H1 (cell line): ENCODE measurements at places on chromosomes 1 and 21. TPM values are rescaled to one million over a fixed set of nuclear protein-coding genes. Genes with fewer than 3 reads are reported as not detected.

Gene NPR1
- 11.1 and 13.2 TPM in 2 replicates for total RNA-seq

Gene UTS2
- not detected in 2 replicates for total RNA-seq

Gene ATAD3B
- 63.0 and 64.4 TPM in 2 replicates for total RNA-seq

Gene TRIM67
- total RNA-seq = not detected in 2 replicates

Gene FLG2
- total RNA-seq = not detected in 2 replicates

Gene SYCP1
- 0.11 and 0.44 TPM in 2 replicates for total RNA-seq

Gene NKAIN1
- total RNA-seq = 59.1 and 59.3 TPM in 2 replicates

Gene BACE2
- total RNA-seq = 8.1 and 9.9 TPM in 2 replicates

Gene B3GALT2
- not detected in 2 replicates for total RNA-seq

Gene LRRC53
- total RNA-seq = not detected in 2 replicates

Gene ZNF593OS
- total RNA-seq = not detected in 2 replicates
